ENCODE measurements at places on chromosomes 6 and 20.

- no peak for DNase-seq
These were observed 122.7 kb downstream of the BTBD9 start for GRCh38 chr6:38517005-38517404.

DNA sequence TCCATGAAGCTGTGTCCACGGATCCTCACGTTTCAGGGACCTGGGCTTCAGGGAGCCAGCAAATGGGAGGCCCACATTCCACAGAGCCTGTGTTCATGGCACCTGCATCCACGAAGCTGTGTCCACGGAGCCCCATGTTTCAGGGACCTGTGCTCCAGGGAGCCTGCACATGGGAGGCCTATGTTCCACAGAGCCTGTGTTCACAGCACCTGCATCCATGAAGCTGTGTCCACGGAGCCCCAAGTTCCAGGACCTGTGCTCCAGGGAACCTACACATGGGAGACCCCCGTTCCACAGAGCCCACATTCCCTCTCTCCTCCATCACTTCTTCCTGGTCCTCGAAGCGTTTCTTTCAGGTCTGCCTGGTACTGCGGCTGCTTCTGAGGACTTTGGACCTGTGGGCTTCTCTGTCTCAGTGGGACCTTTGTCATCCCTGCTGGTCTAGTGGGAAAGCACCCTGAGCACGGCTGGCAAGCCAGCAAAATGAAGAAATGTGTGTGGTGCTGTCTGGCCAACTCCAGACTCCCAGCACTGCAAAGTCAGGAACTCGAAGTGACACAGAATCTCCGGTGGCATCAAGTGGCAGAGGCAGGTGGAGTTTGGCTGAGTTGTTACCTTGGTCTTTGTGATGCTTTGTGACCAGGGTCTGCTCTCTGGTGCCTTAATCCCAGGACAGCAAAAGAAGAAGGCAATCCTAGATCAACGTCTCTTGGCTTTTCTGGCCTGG lies 245.9 kb downstream of the DLL1 start:
- DNase-seq: no peak

GRCh38 chr6:21734204-21734603 lies 140.7 kb downstream of the SOX4 start:
- DNase-seq: no peak

DNA sequence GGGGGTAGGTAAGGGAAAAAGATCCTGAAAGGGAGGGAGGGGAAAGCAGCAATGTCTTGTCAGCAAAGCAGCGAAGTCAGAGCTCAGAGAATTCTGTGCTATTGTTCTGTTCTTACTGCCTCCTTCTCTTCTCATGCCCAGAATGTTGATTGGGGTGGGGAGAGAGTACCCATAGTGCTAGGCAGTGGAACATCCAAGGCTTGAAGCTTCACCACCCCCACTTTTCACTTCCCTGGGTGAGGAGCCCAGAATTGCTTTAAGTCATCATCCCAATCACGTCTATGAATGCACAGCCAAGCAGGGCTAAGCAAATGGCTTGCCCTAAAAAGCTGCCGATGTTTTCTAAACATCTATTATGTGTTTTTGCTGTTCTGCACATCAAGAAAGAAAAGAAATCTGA lies 16.5 kb downstream of the REPS1 start:
- DNase-seq: peak; percentile 73

- DNase-seq: no peak
These were observed 66.6 kb downstream of the NHLRC1 start for GRCh38 chr6:18055714-18056382.

DNA sequence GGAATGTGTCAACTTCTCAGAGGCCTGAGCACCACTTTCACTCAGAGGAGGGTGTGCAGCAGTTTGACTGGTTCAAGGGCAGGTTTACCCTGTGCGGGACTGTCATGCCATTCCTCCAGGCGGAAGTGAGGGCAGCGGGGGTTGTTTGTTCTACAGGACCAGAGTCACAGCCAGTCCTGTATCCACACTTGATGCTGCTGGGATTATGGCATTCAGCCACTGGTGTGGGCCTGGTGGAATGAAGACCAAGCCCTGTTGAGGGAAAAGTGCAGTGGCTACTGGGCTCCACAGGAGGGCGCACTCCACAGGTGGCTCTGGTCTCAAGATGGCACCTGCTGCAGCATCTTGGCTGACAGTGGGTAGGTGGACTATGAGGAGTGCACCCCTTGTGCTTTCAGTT lies 14.8 kb downstream of the SEMG2 start:
- no peak for DNase-seq

GRCh38 chr6:44849806-44850205 lies 462.3 kb downstream of the CDC5L start:
- no peak for DNase-seq

GRCh38 chr6:147855803-147856482 lies 347.5 kb downstream of the SAMD5 start:
- no peak for DNase-seq

DNA sequence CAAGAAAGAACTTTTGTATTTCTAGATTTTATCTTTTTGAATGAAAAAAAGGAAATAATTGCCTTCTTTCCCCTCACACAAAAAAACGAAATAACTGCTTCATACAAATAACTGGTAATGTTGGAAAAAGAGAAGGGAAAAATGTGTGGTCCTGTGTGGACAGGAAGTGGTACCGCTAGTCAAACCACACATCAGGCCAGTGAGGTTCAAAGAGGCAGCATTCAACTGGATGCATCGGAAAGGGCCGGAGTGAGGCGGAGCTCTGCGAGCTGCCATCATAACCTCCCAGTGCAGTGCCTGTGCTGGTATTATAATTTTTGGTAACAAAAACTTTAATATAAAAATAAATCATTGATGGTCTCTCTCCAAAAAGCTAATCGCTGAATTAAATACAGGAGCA lies 111.2 kb downstream of the IRF4 start:
- no peak for DNase-seq

DNA sequence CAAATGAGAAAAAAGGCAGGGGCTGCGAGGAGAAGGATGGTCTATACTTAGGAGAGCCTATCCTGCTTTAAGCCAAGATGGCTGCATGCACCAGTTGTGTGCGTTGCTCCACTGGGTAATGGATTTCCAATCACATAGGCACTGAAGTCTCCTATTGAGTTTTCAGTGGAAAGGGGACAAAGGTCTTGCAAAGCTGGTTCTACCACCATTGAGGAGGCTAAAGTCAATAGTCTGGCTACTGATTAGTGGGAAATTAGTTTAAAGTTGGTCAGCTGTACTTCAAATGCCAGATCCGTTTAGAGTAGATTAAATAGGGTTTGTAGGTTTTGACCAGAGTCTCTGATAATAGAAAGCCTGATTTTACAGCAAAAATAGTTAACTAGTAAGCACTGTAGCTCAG lies 104.9 kb downstream of the SESN1 start:
- DNase-seq: no peak

- peak; percentile 8 for DNase-seq
These were observed 446.8 kb downstream of the TFAP2B start for GRCh38 chr6:51265426-51265825.
